Hematopoietic multipotent progenitor cell treated with erythropoietin and hydrocortisone succinate and interleukin-3 and kit ligand, for 8 days (in vitro differentiated cells): ENCODE measurements at places on chromosomes 3 and 15.

- DNase-seq: no peak
Measured at GRCh38 chr3:66756468-66757036, 241.6 kb upstream of the KBTBD8 start.

DNA sequence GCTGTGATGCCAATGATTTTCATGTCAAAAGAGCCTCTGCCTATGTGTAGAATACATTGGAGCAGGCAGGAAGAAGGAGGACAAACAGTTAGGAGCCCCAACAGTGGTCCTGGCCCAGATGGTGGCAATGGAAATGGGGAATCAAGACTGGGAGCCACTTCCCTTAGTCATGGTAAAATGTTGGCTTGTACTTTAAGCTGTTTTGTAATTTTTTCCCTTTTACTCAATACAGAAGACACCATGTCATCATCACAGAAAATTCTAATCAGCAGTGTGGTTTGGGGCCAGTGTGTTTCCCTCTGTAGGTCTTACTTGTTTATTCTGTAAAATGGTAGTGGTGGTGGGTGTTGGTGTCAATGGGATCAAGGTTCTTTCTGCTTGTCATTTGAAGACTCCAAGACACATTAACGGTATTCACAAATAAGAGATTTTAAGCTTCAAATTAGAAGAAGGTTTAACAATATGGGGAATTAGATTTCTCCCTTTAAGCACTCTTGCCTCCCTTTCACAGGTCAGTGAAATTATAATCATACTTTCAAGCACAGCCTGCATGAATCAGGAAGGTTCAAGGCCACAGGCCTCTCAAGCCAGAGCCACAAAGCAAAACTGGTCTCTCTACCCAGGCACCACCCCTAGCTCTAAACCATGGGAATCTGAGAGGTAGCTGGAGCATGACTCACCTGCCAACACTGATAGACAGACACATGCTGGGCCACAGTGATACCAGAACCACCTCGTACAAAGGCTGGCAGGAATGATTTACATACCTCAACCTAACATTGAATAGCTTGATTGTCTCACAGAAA lies 24.9 kb downstream of the SIAH2 start:
- DNase-seq: peak; percentile 90

DNA sequence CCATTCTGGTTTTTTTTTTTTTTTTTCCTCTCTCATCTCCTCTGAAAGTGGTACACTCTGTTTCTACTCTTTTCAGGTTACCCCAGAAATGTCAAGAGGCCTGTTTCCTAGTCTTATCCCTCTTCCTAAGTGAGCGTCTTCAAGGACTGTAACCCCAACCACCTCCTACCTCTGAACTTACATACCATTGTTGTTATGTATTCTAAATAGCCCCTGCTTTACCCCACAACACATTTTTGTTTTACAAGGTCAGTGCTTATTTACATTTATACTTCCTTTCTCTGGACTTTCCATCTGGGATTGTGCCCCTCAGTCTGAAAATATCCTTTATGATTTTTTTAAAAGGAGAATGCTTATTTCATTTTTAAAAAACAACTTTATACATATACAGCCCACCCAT lies 38.8 kb downstream of the PTH1R start:
- DNase-seq: no peak

DNA sequence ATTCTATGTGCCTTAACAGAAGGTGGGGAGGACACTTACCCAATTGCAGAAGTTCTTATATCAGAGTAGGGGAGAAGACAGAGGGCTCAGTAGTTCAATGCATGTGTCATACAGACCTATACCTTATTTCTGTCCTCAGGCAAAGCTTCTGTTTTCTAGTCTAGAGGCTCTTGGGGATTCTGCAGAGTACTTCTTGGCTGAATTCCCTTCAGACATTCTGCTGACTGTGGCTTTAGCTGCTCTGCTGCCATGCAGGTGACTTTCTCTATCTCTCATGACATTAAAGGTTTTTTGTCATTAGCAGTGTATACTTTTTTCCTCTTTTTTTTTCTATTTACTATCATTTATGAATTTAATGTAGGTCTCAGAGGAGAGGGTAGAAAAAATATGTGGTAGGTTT lies 172.8 kb upstream of the PLSCR5 start:
- DNase-seq: no peak

GRCh38 chr15:68765602-68766368 lies 54.9 kb downstream of the ANP32A start:
- DNase-seq: no peak

- DNase-seq: no peak
Measured at GRCh38 chr3:48128774-48129173, 59.4 kb downstream of the CDC25A start.

DNA sequence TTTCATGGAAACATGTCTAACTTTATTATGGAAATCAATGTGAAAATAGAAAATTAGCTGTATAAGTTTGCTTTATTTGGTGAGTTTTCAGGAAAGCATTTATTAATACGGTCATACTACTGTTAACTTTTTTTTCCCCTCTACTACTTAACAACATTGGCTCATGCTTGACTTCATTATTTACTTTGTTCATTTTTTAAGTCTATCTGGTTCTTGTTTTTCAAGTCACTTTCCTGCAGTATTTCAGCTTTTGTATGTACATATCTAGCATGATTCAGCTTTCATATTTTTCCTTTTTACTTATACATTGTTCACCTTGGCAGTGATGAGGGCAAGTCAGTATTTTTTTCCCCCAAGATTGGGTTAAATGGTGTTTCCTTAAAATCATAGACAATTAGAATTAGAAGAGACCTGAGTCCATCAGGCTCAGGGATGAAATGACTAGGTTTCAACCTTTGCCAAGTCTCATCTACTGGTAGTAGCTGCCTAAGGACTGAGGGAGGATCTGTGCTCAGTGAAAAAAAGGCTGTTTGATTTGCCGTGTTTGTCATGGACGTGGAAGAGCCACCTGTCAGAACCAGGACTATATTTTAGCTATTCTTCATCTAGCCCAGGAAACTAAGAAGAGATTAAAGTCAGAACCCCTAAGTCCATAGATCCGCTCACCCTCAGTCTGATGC lies 15.4 kb downstream of the TMOD3 start:
- no peak for DNase-seq

DNA sequence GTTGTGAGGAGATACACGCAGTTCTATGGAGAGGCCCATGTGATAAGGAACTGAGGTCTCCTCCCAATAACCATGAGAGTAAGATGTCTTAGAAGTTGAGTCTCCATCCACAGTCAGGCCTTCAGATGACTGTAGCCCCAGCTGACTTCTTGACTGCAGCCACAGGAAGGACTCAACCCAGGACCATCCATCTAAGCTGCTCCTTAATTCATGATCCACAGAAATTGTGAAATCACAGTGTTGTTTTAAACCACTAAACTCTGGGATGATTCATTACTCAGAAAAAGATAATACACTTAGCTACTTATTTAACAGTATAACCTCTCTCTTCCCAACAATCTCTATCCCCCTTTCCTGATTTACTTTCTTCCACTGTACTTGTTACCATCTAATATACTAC lies 173.3 kb downstream of the ALDH1A2 start:
- no peak for DNase-seq

- DNase-seq: peak; percentile 29
Measured at GRCh38 chr15:68285259-68285980, 7.9 kb downstream of the FEM1B start.

DNA sequence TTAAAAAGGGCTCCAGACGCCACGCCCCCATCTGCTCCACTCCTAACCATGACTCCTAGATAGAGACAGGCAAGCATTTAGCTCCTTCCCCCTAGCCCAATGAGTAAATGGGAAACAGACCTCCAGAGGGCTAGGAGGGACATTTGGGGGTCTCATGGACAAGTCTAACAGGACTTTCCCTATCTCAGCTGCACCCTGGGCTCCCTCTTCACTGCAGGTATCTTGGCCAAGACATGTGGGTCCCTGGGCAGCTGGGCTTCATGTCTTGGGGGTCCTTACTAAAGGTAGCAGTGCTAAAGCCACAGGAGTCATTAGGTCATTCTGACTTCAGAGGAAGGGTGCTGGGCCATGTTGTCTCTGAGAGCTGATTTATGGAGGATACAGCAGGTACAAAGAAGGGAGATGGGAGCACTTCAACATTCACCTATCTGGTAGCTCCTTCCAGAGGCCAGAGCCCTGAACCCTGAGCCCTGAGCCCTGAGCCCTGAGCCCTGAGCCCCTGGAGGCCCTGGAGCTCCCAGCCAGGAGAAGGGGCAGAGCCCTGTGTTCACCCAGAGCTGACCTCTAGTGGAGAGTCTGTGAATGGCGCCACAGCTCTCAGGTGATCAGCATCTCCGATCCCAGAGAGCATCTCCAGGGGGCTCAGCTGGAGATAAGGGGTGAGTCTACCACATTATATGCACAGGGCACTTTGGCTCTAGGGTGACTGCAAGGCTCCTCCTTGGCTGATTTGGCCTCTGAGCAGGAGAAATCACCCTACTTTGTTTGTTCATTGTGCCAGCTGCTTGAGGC lies 40.1 kb upstream of the EPHB1 start:
- DNase-seq: peak; percentile 37

- no peak for DNase-seq
Measured at GRCh38 chr3:109211941-109212340, 75.4 kb downstream of the C3orf85 start.

DNA sequence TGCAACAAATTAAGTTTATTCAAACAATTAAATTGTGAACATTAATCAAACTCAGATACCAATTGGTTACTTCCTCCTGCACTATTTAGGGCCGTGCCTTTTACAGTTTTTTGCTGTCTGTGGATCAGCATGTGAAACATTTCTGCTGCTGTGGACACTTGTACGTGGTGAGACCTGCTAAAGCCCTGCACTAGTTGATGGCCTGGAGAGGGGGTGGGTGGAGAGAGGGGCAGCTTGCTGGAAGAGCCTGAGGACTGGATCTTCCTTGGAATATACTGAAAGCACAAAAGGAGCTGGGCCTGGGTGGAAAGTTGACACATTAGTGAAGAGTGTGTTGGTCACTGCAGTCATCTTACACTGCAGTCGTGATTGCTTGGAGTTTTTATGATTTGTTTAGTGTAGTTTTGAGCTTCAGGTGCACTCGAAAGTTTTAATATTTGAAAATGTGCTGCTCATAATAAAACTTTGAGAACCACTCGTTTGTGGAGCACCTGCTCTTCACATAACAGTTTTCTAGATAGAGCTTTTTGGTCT lies 11.4 kb downstream of the PLCL2 start:
- DNase-seq: no peak

DNA sequence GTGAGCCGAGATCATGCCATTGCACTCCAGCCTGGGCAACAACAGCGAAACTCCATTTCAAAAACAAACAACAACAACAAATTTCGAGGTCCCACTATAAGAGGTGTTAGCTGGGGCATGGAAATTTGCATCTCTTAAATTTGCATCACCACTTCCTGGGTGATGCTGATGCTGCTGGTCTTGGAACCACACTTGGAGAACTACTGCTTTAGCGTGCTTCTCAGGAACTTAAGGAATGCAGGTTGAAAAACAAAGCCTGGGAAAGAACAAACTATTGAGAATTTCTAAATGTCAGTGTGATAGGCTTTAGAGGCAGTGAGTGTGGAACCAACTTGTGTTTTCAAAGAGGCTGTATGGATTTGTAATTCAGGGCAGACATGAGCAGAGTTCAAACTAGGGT lies 858.4 kb upstream of the ARPP21 start:
- no peak for DNase-seq

- no peak for DNase-seq
Measured at GRCh38 chr15:83919319-83919830, 265.5 kb downstream of the ADAMTSL3 start.

- no peak for DNase-seq
Measured at GRCh38 chr3:182148360-182148759, 436.6 kb downstream of the SOX2 start.

DNA sequence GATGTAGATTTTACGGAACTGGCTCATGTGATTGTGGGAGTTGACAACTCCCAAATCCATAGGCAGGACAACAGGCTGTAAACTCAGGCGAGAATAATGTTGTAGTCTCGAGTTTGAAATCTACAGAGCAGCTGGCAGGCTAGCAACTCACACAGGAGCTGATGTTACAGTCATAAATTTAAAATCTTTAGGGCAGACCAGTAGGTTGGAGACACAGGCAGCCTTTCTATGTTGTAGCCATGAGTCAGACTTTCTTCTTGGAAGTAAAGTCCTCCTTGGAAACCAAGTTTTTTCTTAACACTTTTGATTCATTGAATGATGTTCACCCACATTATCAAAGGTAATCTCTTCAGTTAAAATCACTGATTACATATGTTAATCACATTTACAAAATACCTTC lies 89.1 kb upstream of the ALCAM start:
- no peak for DNase-seq

GRCh38 chr3:155391551-155391958 lies 98.1 kb upstream of the STRIT1 start:
- DNase-seq: no peak

GRCh38 chr15:90580099-90580498 lies 50.4 kb downstream of the CRTC3 start:
- DNase-seq: no peak

- no peak for DNase-seq
Measured at GRCh38 chr3:189702066-189702646, 71.0 kb downstream of the TP63 start.

DNA sequence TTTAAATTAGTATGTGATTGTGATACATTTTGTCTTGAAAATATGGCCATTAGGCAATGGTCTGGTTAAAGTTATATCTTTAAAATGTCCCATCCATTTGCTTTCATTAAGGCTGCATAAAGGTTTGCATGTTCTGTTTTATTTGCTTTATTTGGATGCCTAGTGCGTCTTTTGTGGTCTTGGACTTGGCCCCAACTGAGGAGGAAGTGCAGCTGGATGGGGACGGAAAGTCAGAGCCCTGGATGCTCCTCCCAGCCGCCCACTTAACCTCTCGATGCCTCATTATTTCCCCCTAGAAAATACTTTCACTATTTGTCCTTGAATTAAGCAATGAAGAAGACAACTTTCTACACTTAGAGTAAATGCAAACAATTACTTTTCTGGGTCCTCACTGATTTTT lies 898.2 kb downstream of the MCTP2 start:
- DNase-seq: no peak

DNA sequence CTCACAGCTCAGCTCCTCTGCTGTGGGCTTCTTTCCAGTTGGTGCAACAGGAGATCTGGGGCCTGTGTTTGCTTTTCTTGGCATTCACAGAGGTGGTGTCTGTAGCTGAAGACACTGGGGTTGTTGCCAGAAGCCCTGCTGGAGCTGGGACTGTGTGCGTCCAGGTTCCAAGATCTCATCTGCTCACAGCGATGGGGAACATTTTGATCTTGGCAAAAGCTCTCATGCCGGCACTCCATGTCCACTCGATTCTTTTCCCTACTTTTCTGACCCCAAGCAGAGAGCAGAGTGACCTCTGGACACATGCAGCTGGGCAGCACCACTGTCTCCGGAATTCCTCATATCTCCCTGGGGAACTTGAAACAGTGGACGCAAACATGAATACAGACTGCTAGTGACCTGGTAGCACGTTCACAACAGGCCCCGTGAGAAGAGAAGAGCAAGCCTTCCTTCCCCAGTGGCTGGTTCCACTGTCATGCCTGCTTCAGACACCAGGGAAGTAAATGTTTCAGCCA lies 36.1 kb upstream of the MECOM start:
- no peak for DNase-seq

DNA sequence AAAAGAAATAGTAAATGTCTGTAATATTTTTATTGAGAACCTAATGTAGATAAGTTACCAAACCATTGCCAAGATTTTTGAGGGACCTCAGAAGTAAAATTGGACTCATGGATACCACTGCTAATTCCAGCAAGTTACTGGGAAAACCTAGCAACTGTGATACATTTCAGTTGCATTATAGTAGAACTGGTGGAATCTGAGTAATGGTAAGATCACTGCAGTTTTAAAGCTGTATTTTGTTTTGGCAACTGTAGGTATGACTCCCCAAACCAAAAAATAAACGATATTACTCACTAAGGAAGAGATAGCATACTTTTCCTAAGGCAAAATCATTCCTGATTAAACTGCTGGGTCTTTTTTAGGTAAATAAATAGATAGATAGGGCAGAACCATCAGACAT lies 54.0 kb downstream of the ARMC8 start:
- no peak for DNase-seq
